Cerebellum (tissue), 4 donors: ENCODE measurements at places on chromosomes 11 and 22. TPM values are rescaled to one million over a fixed set of nuclear protein-coding genes. Genes with fewer than 3 reads are reported as not detected.

DNA sequence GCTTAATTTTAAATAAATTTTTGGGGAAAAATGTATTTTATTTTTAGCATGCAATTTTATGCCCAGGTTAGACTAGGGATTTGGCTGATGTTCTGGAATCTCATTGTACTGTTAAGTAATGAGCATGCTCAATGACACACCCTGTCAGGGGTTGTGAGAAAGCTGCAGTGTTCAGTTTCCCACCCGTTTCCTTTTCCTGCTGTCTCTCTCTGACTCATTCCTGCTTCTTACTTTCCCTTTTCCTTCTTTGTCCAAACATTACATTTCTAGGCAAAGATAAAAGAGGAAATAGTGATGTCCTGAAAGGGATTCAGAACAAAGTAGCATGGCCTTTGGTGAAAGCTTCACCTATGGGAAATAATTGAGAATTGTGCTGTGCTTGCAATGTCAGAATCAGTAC lies 22.7 kb downstream of the OOSP3 start:
- DNase-seq = no peak

GRCh38 chr11:64971421-64972233 lies at the start of gene MAJIN:
Gene MAJIN (minus strand): TSS chr11:64972108. CDS start chr11:64959405, 12,703 bp downstream.
- DNase-seq = peak; percentile 89

Gene FAM181B
- total RNA-seq = 8.7 TPM

GRCh38 chr11:14065141-14065540 lies 102.6 kb downstream of the SPON1 start:
- DNase-seq = peak; percentile 23

GRCh38 chr22:43188829-43189545 lies 2.1 kb upstream of the TTLL12 start:
- no peak for DNase-seq

Gene SCGB1A1
- total RNA-seq = not detected

Gene PVALB
- 0.91 TPM for total RNA-seq

DNA sequence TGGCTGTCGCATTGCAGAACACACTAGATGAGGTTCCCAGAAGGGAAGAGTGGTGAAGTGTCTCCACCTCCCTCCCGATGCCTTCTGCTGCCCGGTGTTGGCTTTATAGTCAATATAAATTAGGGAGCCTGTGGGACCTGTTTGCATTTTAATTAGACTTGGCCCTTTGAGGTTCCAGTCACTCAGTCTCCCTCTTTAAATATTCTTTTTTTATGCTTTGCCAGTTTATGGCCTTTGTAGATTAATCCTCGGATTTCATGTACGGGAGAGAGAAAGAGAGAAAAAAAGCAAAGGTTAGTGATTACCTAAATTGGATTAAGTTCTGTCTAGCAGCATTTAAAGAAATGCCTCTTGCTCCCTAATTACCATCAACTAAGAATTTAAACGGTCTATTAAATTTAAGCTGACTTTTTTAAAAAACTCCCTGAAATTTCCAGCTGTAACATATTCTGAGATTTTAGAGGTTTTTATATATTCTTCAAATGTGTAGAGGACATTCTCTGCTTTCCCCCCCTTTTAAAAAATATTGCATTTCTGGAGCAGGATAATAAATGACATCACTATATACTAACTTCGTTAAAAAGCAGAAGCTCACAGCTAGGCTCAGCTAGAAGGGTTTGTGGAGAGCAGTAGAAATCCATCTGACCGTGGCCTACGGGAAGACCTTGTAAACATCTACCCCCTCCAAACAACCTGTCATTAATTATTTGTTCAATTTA lies 84.4 kb downstream of the PRR5L start:
- no peak for DNase-seq

GRCh38 chr11:94303966-94304958 lies at the start of gene IZUMO1R:
Gene IZUMO1R (plus strand): TSS chr11:94304580. CDS start chr11:94305637, 1,057 bp downstream.
- no peak for DNase-seq

Gene OR51A2
- total RNA-seq = not detected

Gene MRPL21
- 25.0 TPM for total RNA-seq

DNA sequence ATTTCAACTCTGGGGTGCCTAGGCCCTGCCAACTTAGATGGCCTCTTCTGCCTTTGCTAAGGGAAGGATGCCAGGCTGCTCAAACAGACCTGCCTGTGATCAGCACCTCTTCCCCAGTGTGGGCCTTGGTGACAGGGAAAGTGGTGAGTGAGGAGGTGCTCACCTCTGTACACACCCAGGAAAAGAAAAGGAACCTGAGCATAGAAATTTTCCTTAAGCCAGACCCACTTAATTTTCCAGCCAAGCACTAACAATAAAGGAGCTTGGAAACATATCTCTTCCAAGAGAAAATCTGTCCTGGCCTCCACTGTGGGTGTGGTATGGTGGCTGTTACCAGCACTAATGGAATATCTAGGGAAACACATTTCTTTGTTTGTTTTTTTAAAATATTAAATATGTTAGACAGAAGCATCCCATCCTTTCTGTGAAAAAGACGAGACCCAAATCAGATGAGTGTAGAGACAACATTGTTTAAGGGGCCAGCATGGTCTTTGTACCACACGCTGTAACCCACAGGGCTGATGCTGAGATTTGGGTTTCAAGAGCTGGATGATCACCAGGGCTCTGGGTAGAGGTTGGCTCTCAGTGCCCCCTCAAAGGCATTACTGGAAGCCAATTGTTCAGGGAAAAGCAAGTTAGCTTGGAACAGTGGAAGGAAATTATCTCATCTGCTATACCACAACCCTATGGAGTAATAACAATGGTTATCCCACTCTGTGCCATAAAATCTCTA lies 472.2 kb downstream of the INSC start:
- no peak for DNase-seq

DNA sequence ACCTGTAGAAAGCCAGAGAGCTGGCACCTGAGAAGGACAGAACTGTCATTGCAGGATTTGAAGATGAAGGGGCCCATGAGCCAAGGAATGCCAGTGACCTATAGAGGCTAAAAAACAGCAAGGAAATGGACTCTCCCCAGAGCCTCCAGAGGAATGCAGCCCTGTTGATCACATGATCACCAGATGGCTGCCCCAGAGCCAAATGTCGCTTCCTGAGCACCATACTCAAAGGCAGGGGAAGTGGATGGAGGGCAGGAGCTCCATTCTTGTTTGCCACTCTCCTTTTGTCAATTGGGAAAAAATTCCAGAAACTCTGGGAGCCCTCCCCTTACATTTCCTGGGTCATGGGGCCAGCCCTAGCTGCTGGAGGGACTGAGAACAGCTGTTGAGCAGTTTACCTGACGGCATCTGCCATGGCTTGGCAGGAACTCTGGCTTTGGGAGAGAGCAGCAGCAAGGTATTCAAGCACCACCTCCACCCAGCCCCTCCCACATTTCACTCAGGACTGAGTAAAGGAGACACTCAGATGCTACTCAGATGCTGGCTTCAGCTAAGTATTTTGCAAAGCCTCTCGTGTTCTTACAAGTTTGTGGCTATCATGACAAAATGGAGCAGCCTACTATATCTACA lies 46.9 kb downstream of the DKK3 start:
- DNase-seq = no peak

Gene PANX2
- 2.7 TPM for total RNA-seq

DNA sequence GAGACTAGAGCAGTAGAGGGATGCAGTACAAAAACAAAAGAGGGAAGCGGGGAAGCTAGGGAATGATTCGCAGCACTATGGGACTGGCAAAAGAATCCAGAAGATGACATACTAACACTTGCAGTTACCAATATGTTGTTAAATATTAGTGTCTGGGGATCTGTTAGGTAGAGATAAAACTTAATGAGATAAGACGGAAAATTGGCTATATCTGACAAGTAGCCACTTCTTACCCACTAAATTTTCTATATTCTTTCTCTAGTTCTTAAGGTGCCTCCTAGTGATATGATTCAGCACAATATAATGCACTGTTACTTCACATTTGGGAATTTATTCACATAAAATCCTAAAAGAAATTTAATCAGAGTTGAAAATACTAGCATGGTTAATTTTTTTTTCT lies 30.8 kb downstream of the CCDC90B start:
- DNase-seq = no peak

GRCh38 chr11:65141896-65142494 lies 7.7 kb upstream of the SYVN1 start:
- DNase-seq = no peak
